ENCODE measurements at places on chromosomes 11 and 22. TPM values are rescaled to one million over a fixed set of nuclear protein-coding genes. Genes with fewer than 3 reads are reported as not detected.

Gene LINC01488
- total RNA-seq: not detected

DNA sequence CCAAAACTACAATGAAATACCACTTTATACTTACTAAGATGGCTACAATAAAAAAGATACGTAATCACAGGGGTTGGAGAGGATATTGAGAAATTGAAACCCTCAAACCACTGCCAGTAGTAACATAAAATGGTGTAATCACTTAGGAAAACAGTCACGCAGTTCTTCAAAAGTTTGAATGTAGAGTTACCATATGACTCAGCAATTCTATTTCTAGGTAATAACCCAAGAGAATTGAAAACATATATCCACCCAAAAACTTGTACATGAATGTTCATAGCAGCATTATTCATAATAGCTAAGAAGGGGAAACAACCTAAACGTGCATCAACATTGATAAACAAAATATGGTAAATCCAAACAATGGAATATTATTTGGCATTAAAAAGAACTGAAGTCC lies 24.4 kb upstream of the PSMA1 start:
- no peaks in the 10 kb centered on the region for H3K27me3 ChIP-seq
- H3K4me3 ChIP-seq: no peak overlapping the region
- H3K4me1 ChIP-seq: peaks cover 7% of the 10 kb centered on the region

Gene MMP7
- total RNA-seq: 0.20 TPM

DNA sequence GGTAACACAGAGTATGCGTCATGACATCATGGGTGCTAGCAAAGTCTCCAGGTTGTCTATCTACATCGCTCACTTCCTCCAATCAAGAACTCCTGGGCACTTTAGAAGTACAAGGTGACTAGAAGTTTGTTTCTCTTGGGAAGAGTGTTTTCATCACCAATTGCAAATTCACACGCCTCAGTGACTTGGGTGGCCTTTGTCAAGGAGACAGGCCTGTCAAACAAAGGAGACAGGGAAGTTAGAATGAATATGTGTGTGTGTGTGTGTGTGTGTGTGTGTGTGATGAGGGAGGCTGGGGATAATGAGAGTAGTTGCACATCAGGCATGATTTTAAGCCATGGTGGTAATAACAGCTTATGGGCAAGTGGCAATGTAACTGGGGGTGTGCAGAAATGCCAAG lies 953.2 kb downstream of the OPCML start:
- no peaks in the 10 kb centered on the region for H3K27me3 ChIP-seq
- H3K4me1 ChIP-seq: no peaks in the 10 kb centered on the region
- H3K36me3 ChIP-seq: peaks cover 8% of the 10 kb centered on the region
- DNase-seq: no peak
- H3K4me3 ChIP-seq: no peak overlapping the region

- no peak overlapping the region for H3K4me3 ChIP-seq
- H3K36me3 ChIP-seq: no peaks in the 10 kb centered on the region
- H3K27ac ChIP-seq: no peak overlapping the region
- H3K4me1 ChIP-seq: no peaks in the 10 kb centered on the region
- no peaks in the 10 kb centered on the region for H3K27me3 ChIP-seq
Measured at GRCh38 chr11:38384568-38384967, 1786.5 kb upstream of the RAG2 start.

- no peaks in the 10 kb centered on the region for H3K36me3 ChIP-seq
- H3K4me3 ChIP-seq: no peak overlapping the region
- peaks cover 41% of the 10 kb centered on the region for H3K4me1 ChIP-seq
Measured at GRCh38 chr11:122153746-122154145, 37.7 kb upstream of the BLID start.

Gene IFITM1
- total RNA-seq: 128 TPM

DNA sequence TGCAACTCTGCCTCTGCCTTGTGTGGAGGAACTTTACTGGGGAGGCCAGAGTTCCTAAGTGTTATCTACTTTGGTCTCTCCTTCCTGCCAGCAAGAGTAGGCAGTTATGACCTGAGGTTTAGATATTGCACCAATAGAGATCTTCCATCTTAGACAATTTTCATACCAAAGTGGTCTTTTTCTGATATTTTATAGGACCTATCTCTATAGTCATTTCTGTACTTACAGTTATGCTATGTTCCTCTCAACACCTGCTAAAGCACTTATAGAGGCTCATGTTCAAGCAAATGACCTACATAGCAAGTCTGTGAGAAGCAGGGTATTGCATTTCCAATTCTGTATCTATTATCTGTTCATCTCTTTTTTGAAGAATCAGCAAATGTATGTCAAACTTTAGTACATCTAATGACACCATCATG lies 80.8 kb downstream of the HORMAD2 start:
- no peaks in the 10 kb centered on the region for H3K36me3 ChIP-seq
- no peak overlapping the region for H3K4me3 ChIP-seq
- no peak overlapping the region for H3K27ac ChIP-seq
- H3K4me1 ChIP-seq: peaks cover 26% of the 10 kb centered on the region
- H3K27me3 ChIP-seq: peaks cover 5% of the 10 kb centered on the region
- DNase-seq: no peak

DNA sequence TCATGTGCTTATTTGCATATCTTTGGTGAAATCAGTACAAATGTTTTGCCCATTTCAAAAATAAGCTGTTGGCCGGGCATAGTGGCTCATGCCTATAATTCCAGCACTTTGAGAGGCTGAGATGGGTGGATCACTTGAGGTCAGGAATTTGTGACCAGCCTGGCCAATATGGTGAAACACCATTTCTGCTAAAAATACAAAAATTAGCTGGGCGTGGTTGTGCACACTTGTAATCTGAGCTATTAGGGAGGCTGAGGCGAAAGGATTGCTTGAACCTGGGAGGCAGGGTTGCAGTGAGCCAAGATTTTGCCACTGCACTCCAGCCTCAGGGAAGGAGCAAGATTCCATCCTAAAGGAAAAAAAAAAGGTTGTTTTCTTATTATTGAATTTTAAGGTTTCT lies 136.0 kb downstream of the SWAP70 start:
- H3K4me1 ChIP-seq: peaks cover 32% of the 10 kb centered on the region
- no peak for DNase-seq
- no peaks in the 10 kb centered on the region for H3K27me3 ChIP-seq
- H3K27ac ChIP-seq: no peak overlapping the region
- H3K36me3 ChIP-seq: peaks cover 10% of the 10 kb centered on the region
- no peak overlapping the region for H3K4me3 ChIP-seq

GRCh38 chr11:11267312-11267711 lies 85.7 kb downstream of the CSNK2A3 start:
- no peak overlapping the region for H3K4me3 ChIP-seq
- H3K27ac ChIP-seq: no peak overlapping the region
- H3K27me3 ChIP-seq: peaks cover 4% of the 10 kb centered on the region
- H3K36me3 ChIP-seq: no peaks in the 10 kb centered on the region
- peaks cover 7% of the 10 kb centered on the region for H3K4me1 ChIP-seq

- no peak for DNase-seq
- peaks cover 8% of the 10 kb centered on the region for H3K4me1 ChIP-seq
- H3K27me3 ChIP-seq: no peaks in the 10 kb centered on the region
- no peak overlapping the region for H3K27ac ChIP-seq
- no peak overlapping the region for H3K4me3 ChIP-seq
Measured at GRCh38 chr11:40100781-40101180, 1358.7 kb downstream of the LRRC4C start.

DNA sequence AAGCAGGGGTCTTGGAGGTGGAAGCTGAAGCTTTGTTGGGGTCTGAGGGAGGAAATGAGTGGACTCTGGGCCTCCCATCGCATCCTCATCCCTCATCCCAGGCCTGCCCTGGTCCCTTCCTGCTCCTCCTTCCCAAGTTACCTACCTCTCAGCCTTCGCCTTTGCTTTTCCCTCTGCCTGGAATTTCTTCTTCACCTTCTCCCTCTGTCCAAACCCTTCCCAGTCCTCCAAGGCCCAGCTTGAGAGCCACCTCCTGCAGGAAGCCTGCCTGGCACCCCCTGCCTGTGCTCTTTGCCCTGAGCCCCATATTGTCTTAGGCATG lies 2.1 kb upstream of the NUDT8 start:
- H3K36me3 ChIP-seq: peaks cover 5% of the 10 kb centered on the region
- peak overlapping the region; percentile 59 for H3K4me3 ChIP-seq
- H3K4me1 ChIP-seq: peaks cover 8% of the 10 kb centered on the region
- no peak overlapping the region for H3K27ac ChIP-seq

DNA sequence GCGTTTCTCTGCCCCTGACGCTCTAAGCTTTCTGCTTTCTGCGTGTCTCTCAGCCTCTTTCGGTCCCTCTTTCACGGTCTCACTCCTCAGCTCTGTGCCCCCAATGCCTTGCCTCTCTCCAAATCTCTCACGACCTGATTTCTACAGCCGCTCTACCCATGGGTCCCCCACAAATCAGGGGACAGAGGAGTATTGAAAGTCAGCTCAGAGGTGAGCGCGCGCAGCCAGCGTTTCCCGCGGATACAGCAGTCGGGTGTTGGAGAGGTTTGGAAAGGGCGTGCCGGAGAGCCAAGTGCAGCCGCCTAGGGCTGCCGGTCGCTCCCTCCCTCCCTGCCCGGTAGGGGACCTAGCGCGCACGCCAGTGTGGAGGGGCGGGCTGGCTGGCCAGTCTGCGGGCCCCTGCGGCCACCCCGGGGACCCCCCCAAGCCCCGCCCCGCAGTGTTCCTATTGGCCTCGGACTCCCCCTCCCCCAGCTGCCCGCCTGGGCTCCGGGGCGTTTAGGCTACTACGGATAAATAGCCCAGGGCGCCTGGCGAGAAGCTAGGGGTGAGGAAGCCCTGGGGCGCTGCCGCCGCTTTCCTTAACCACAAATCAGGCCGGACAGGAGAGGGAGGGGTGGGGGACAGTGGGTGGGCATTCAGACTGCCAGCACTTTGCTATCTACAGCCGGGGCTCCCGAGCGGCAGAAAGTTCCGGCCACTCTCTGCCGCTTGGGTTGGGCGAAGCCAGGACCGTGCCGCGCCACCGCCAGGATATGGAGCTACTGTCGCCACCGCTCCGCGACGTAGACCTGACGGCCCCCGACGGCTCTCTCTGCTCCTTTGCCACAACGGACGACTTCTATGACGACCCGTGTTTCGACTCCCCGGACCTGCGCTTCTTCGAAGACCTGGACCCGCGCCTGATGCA lies at the start of gene MYOD1:
TSS of gene MYOD1 (plus strand) at position 544 of the 910 bp plus-strand sequence. CDS start at position 756, 212 bp downstream.
- no peak within 1 kb of the TSS for H3K27ac ChIP-seq
- H3K4me3 ChIP-seq: no peak within 1 kb of the TSS
- DNase-seq: peak; percentile 34
- H3K36me3 ChIP-seq: no peaks in the 10 kb centered on the region

Gene HOATZ
- total RNA-seq: not detected

DNA sequence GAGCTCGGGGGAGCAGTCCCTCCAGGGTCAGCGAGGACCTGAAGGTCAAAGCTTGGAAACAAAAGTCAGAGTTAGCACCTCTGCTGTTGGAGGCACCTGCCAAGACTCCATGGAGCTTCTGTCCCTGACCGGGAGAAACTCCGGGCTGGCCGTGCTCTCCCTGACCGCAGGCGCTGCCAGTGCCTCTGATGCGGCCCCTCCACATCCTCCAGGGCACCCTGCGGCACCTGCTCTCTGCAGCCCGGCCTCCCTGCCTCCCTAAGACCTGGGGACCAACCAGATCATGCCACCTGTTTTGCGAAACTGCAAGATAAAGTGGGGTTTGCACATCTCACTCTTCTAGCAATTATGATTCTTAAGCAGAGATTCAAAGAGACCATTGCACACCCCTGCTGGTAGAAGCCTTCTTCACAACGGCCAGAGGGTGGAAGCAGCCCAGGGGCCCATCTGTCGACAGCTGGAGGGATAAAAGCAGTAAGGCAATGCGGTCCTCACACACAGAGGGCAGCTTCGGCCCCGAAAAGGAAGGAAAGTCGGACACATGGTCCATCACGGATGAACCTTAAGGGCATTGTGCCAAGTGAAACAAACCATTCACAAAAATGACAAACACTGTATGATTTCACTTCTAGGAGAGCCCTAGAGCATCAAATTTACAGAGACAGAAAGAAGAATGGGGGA lies 477.1 kb downstream of the BRD1 start:
- DNase-seq: no peak
- H3K27me3 ChIP-seq: peaks cover 11% of the 10 kb centered on the region
- no peaks in the 10 kb centered on the region for H3K36me3 ChIP-seq
- peaks cover 17% of the 10 kb centered on the region for H3K4me1 ChIP-seq
- H3K4me3 ChIP-seq: no peak overlapping the region
- no peak overlapping the region for H3K27ac ChIP-seq

Data from mesothelial cell of epicardium (in vitro differentiated cells).